ENCODE measurements at places on chromosomes 5 and 9.

- DNase-seq = no peak
These were observed 22.3 kb downstream of the KIAA1191 start for GRCh38 chr5:176339304-176339703.

DNA sequence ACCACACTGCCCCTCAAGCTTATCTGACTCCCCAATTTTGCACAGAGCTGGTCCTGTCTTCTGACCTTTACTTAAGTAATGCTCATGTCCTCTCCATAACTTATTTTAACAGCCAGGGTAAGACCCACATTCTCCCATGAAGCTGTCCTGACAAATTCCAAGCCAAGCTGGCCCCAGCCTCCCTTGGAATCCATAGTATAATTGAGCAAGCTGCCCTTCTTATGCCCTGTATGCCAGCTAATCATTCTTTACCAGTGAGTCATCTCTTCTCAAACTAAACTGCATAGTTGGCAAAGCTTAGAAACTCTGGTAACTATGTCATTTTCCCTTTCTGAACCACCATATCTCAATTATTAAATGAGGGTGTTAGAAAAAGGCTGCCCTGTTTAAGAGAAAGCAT is 92.4 kb downstream of the NFIB start:
- no peak for DNase-seq

DNA sequence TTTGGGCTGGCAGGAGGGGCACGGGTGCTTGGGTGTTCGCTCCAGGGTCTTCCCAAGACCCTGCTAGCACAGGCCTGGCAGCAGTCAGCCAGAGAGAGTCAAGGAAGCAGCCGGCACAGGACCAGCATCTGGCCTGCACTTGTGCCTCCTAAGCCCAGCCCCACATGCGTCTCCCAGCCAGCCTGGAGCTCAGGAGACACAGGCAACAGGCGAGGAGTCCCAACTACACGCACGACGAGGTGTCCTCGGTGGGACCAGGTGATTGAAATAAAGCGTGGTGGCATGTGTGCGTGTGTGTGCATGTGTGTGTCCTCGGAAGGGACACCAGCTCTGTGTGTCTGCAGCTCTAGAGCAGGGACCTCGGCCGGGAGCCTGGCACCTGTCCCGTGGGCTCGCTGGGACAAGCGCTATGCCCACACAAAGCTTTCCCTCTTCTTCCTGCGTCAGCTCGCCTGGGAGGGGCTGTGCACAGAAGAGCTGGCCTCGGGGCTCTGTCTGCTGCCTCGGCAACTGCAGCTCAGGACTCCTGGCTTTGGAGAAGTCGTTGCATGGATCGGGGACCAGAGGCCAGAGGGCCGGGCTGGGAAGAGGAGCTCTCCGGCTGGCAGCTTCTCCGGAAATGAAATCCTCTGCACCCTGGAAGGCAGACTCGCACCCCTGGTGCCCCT is 14.7 kb upstream of the SLC9A3 start:
- DNase-seq = no peak

DNA sequence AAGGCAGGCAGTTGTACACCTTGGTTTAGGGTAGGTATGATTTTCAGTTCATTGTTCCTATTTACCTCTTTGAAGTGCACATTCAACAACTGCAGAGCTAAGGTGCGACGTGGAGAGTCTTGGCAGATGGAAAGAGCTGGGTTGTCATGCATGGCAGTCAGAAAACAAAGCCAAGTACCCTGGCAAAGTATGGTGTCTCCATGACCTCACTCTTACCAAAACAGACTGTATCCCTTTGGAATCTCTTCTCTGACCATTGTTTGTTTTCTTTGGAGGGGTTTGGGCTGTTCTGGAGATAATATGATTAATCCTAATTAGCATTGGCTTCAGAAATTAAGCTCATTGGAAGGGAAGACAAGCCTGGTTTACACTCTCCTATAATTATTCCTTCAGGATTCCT is 665.7 kb downstream of the DNAH5 start:
- no peak for DNase-seq

DNA sequence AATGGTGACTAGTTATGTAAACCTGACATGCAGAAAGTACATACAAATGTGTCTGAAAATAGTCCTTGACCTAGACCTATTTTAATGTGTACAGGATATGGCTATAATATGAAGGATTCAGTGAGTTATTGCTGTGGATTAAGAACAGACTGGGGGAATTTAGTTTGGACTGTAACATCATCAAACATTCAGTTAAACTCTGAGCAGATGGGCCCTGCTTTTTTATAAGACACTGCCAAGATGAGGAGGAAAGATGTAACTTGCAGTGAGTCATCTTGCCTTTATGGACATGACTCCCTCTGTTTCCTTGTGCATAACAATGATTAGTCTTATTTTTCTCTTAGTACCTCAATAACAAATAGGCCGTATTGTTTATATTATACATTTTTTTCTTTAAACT is 12.2 kb downstream of the PPP3R2 start:
- no peak for DNase-seq

DNA sequence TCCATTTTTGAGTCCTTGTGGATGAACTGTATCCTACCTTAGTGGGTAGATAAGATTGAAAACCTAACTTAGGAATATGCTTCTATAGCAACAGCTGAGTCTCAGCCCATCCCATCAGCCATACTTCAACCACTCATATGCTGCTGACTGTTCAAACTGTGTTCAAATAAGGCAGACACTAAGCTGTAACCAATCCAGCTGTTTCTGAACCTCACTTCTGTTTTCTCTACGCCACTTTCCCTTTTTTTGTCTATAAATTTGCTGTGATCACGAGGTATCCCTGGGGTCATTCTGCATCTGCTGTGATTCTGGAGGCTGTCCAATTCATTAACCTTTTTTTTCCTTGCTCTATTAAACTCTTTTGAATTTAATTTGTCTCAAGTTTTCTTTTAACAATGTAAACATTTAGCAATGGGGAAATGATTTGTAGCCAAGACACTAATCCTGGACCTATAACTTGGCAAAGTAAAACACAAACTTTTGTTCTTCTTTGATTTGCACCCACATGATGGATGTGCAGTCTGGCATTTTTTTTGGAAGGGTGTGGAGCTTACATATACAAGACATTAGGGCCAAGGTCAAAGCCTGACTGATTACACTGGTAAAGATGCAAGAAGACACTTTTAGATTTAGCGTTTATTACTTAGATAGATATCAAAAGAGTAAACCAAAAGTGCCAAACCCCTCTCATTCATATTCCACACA is 14.9 kb upstream of the SCGB3A2 start:
- DNase-seq = no peak

DNA sequence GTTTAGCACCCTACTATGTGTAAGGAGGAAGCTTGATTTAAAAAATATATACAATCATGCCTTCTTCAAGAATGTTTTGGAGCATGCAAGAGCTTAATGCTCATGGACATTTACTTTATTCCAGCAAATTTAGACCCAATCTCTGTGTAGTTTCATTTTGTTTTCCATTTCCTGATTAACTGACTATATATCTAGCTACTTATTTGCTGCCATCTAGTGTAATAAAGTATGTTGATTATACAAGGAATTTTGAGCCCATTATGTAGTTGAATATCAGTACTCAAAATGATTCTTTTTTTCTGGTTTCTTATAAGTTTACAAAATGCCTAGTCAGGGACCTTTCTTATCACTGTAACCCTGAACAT is 100.0 kb upstream of the CCDC152 start:
- DNase-seq = no peak

GRCh38 chr9:517993-518392 is 303.3 kb downstream of the DOCK8 start:
- no peak for DNase-seq

DNA sequence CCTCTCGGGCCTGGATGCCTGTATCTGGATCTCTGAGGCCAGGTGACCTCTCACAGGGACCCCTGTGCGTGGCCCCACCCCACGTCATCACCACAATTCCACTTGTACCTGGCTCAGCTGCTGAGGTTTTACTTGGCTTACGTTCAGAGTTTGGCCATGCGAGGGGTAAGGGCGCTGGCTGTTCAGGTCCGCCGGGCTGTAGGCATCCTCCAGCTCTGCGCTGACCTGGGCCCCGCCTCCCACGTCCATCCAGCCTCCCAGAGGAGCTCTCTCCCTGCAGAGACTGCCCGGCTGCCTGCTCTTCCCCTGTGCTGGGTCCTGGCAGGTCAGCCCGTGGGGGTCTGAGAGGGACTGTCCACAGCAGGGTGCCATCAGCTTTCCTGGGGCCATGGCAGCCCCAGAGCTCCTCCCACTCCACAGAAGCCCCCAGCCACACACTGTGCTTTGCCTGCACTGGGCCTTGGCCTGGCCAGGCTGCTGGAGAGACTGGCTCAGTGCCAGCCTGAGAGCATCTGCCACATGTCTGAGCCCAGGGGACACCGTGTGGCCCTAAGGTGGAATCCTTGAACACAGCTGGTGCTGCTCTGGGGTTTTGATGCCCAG is 43.6 kb downstream of the SLC6A3 start:
- DNase-seq = no peak

GRCh38 chr9:133210609-133211008 is 1.6 kb upstream of the OBP2B start:
- DNase-seq = no peak

DNA sequence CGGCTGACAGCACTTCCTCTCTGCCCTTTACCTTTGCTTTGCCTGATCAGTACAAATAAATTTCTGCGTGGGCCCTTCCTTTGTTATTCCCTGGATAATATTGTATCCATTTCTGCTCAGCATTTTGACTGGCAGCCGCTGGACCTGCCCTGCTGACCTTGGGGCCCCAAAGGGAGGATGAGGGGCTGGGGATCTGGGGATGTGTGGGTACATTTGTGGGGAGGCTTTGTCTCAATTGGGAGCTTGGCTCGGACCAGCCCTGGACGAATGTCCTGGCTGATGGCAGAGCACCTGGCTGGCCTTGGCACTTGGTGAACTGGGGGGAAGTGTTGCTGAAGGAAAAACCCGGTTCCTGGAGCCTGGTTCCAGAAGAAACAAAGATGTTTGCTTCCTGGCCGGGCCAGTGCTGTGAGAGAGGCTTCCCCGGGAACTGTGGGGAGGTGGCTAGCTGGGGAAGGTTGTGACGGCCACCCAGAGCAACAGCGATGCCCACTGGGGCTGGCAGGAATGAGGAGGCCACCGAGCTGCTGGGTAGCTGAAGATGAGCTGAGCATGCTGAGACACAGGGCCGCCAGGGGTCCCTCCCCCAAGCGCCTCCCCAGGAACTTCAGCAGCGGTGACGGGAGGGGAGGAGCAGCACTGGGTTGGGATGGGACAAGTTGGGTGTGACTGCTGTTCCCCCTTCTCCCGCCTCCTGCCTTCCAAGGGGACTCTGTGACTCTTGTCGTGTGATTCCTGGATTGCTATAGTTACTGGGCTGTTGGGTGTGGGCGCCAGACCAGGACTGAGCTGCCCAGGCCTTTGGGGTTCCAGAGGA is 8.4 kb downstream of the LMX1B start:
- DNase-seq = no peak

DNA sequence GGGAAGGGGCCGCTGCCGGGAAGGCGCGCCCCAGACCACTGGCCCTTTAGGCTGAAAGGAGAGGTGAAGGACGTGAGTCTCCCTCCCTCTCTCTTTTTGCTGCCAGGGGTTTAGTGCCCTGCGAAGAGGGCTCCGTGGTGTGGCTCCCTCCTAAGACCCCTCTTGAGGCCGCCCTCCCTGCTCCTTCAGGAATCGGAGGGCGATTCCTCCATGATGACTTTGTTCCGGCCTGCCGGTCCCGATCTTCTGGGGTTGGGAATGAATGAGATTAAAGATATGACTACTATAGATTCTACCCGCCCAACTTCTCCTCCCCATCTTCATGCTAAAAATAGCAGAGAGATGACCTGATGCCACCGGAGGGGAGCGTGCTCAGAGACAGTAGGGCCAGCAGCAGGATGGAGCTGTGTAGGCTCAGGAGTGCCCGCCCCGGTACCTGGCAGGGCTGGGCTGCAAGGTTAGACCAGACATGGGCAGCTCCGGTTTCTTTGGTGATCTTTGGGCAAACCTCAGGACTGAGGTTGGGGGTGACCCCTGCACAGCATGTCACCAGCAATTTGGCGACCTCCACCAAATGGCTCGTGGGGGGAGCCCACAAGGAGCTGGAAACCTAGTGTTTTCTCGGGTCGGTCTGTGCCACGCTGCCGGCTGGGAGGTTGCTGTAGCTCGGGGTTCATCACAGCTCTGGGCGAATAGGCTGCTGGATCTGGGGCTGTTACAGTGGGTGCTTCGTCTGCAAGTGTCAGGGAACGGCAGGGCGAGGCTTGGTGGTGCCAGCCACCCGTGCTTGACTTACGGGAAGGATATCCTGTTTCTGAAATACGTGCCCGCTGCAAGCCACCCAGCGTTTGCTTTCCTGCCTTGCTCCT is 1.7 kb downstream of the OLFM1 start:
- no peak for DNase-seq

GRCh38 chr5:179923436-179923835 is 15.7 kb upstream of the TBC1D9B start:
- DNase-seq = no peak

GRCh38 chr9:136019681-136020060 is 58.5 kb upstream of the UBAC1 start:
- no peak for DNase-seq

DNA sequence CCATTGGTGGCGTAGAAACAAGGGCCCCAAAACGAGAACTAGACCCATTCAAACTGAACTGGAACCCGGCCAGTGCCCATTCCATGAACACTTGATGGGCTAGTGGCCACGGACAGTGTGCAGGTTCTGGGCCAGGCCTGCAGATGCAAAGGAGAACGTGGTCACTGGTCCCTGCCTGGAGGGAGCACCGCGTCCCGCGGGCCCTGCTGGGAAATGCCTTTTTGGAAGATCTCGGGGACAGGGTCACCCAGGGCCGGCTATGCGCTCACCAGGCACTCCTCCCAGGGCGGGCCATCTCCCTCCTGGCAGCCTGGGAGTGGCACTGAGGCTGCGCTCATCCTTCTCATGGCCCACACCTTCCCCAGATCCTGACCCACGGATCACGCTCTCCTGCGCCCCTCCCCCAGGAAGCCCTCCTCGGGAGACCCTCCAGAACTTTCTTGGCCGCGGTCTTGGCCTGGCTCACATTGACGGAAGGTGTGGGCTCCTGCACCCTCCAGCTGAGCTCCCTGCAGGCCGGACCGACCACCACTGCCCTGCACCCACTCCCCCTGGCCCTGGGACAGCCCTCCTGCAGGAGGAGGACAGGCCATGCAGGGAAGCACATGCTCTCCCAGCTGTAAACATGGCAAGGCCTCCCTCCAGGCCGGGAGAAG is 2.8 kb upstream of the DIPK1B start:
- DNase-seq = no peak

DNA sequence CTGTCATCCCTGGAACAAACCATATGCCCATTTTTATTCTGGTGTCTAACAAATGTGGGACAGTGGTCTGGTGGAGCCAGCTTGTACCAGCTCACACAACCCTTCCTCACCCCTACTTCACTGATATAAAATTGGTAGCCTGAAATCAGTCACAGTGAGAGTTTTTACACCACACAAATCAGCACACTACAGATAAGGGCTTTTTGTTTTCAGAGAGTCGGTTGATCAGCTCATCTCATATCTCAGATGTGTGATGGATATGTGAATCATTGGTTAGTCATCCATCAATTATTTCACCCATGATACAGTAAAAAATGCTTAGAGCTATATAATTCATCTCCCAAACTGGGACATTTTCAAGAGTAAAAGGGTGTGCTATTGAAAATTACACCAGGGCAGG is 529.2 kb downstream of the EBF1 start:
- no peak for DNase-seq

- no peak for DNase-seq
These were observed 58.4 kb downstream of the DAPK1 start for GRCh38 chr9:87556039-87556438.
